A673 (cell line): ENCODE measurements at places on chromosomes 6 and 20.
A peak's percentile ranks its signal among the peaks of the same experiment; 100 is the strongest.

DNA sequence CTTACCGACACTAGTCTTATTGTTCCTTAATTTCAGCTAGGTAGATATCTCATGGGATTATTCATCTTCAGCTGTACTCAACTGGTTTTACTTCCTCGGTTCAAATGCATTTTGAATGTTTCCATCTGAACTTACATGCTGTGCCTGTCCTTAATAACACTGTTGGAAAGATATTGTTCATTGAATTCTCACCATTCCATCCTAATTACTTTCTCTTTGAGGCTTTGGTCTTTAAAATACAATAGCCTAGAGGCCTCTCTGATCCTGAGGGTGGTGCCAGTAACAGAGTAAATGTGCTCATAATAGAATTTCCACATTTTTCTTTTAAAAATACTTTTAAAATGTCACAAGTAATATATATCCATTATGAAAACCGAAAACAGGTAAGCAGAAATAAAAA is 54.0 kb downstream of the IL20RA start:
- H3K27ac ChIP-seq, result no peak overlapping the region
- DNase-seq, result no peak
- H3K36me3 ChIP-seq, result no peaks in the 10 kb centered on the region
- H3K4me1 ChIP-seq, result no peaks in the 10 kb centered on the region

DNA sequence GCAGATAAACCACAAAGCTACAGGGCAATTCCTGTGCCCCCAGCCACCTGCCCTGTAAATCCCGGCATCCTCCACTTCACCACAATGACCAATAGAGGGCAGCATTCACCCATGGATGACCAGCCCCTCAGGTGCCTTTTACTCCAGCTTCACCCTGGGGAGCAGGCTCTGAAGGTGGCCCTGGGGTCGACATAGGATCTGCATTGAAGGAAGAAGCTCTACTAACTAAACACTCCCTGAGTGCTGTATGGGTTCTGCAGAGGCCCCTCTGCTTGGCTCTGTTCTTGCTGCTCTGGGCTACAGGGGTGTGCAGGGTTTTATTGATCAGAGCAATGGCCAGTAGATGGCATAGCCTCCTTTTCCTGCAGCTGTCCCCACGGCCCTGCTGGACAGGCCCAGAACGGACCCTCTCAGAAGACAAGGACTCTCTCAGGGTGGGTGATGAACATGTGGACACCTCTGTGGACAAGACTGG is 20.3 kb downstream of the CST4 start:
- no peaks in the 10 kb centered on the region for H3K27me3 ChIP-seq
- peak; percentile 66 for DNase-seq
- no peak overlapping the region for H3K27ac ChIP-seq
- no peaks in the 10 kb centered on the region for H3K36me3 ChIP-seq
- no peak overlapping the region for H3K4me3 ChIP-seq
- H3K4me1 ChIP-seq, result no peaks in the 10 kb centered on the region

DNA sequence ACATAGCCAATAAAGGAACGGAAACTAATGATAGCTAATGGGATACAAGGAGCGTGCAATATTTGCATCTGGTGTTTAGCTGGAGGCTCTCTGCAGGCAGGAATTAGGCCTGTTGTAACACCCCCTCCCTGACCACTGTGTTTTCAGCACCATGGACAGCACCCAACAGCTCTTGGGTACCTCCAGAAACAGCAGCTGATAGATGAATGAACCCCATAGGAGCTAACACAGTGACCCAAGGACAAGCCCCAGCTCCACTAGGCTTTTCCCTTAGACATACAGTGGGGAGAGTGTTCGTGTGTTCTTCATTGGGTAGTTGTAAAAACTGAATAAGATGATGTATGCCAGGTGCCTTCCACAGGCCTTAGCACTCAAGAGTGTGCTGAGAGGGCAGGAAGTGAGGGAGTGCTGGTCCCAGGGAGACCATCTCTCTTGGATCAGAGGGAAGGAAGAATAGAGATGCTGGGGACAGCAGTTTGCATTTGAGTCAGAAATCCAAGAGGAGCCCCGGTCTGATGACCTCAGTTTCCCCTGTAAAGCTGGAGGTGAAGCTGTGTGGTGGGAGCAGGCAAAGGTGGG is 161.3 kb downstream of the PHACTR3 start:
- H3K27ac ChIP-seq, result no peak overlapping the region
- no peak overlapping the region for H3K4me3 ChIP-seq
- no peaks in the 10 kb centered on the region for H3K36me3 ChIP-seq
- peak; percentile 24 for DNase-seq
- H3K4me1 ChIP-seq, result no peaks in the 10 kb centered on the region

GRCh38 chr6:160990847-160991405 is 643 bp upstream of the MAP3K4 start:
- H3K4me3 ChIP-seq, result peak overlapping the region; percentile 87
- H3K36me3 ChIP-seq, result peaks cover 4% of the 10 kb centered on the region
- DNase-seq, result no peak
- H3K27ac ChIP-seq, result peak overlapping the region; percentile 86

- H3K36me3 ChIP-seq, result no peaks in the 10 kb centered on the region
- H3K27ac ChIP-seq, result no peak overlapping the region
- H3K4me1 ChIP-seq, result no peaks in the 10 kb centered on the region
- DNase-seq, result no peak
- no peak overlapping the region for H3K4me3 ChIP-seq
These were observed 67.0 kb downstream of the ABHD12 start for GRCh38 chr20:25323496-25324246.

DNA sequence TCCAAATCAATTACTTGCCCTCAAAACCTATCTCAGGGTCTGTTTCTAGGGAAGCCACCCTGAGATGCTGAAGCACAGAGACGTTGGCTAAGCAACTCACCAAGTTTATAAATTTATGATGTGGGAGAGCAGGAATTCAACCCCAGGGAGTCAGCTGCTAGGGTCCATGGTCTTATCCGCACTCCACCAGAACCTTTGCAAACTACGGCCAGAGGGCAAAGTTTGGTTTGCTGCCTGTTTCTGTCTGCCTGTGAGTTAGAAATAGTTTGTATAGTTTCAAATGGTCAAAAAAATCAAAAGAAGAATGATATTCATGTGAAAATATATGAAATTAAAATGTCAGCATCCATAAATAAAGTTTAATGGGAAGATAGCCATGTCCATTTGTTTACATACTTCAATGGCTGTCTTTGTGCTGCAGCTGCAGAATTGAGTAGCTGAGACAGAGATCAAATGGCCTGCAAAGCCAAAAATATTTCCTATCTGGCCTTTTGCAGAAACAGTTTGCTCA is 83.7 kb upstream of the ZFP64 start:
- no peak for DNase-seq
- no peaks in the 10 kb centered on the region for H3K27me3 ChIP-seq
- no peak overlapping the region for H3K4me3 ChIP-seq
- no peaks in the 10 kb centered on the region for H3K36me3 ChIP-seq
- peaks cover 33% of the 10 kb centered on the region for H3K4me1 ChIP-seq

DNA sequence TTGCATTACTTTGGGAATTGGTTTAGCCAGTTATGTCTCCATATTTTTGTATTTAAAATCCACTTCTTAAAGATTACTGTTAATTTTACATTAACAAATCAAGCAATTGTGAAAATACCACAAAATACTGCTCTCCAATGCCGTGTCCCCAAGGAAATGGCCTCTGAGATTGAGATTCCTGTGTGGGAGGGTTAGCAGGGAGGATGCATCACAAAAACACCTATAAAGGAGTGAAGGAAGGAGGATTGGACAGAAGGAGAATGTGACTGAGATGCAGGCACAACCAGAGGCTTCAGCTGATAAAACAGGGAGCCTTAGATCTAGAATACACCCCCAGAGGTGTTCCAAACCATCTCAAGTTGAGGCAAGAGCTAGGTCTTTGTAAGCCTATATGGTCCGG is 34.2 kb upstream of the NKAIN2 start:
- no peak overlapping the region for H3K4me3 ChIP-seq
- H3K4me1 ChIP-seq, result peaks cover 22% of the 10 kb centered on the region
- H3K36me3 ChIP-seq, result no peaks in the 10 kb centered on the region
- H3K27ac ChIP-seq, result no peak overlapping the region
